ENCODE measurements at places on chromosomes 11 and 22. TPM values are rescaled to one million over a fixed set of nuclear protein-coding genes. Genes with fewer than 3 reads are reported as not detected.

DNA sequence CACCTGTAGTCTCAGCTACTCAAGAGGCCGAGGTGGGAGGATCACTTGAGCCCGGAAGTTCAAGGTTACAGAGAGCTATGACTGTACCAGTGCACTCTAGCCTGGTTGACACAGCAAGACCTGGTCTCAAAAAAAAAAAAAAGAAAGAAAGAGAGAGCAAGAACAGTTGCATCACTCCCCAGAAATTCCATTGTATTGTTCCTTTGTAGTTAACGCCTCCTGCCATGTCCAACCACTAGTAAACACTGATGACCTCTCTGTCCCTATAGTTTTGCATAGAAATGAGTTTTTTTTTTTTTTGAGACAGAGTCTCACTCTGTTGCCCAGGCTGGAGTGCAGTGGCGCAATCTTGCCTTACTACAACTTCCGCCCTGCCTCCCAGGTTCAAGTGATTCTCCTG, 10.8 kb downstream of the PATL1 start:
- peak; percentile 6 for DNase-seq

Gene TRIM51
- total RNA-seq: not detected

- no peak for DNase-seq
These were observed 141.0 kb downstream of the SOX6 start for GRCh38 chr11:16215352-16215751.

- no peak for DNase-seq
These were observed 25.1 kb downstream of the RTN4RL2 start for GRCh38 chr11:57485217-57485990.

DNA sequence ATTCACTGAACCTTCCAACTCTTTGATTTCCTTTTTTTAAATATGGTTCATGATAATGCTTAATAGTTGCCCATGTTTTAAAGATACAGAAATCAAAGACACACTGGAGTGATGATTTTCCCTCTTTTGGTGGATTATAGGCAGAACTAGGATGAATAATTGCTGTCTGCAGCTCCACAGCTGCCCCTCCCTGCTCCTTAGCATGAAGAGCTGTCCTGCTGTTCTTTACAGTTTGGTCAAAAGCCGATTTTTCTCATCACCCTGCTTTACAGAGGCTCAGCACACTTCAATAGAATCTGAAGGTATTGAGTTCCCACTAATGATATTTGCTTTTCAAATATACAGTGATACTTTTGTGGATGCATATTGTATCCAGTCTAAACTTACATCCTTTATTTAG, 202.6 kb downstream of the AASDHPPT start:
- DNase-seq: no peak

- peak; percentile 68 for DNase-seq
These were observed 71.9 kb upstream of the PPARA start for GRCh38 chr22:46078241-46079092.

Gene KRTAP5-9
- total RNA-seq: not detected

GRCh38 chr11:4886186-4886585, 4.5 kb downstream of the OR51T1 start:
- no peak for DNase-seq

GRCh38 chr11:1878137-1879031, 13.3 kb downstream of the PRR33 start:
- DNase-seq: no peak

DNA sequence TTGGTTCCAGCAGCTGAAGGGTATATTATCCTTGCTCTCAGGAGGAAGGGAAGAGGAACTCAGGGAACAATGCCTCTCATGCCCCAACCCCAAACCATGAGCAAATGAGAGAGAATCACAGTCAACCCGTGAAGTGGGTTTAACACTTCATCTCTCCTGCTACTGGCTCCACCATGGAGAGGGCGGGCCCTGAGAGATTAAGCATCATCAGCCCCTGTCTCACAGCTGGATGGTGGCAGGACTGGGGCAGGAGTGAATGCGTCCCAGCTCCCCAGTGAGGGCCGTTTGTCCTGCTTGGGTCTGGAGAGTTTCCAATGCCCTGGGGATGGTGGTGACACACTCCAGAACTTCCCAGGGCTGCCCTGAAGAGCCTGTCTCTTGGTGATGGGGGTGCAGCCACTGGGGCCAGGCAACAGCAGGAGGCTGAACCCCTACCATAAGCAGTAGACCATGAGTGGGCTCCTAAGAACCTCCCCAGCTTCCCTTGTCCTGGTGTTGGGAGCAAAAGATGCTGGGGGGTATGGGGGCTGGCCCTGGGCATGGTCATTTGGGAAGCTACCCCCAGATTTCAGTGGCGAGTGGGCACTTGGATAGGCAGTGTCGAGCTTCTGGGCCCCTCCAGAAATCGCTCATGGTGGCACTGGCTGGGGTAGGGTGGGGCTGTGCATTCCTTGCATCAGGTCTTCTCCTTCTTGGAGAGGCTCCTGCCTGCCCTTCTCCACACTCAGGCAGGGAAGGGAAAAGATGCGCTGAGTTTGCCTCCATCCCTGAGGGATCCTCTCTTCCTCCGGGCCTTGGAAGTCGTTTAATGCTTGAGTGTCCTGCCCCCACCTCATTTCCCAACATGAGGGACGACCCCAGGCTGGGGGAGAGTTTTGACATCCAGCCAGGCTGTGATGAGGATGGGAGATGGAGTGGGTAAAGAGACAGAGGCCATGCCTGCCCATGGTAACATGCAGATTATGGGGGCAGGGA, 157.5 kb downstream of the ST3GAL4 start:
- no peak for DNase-seq
